Midbrain (tissue), 1 donor: ENCODE measurements at places on chromosomes 5 and 9.
A peak's percentile ranks its signal among the peaks of the same experiment; 100 is the strongest.

DNA sequence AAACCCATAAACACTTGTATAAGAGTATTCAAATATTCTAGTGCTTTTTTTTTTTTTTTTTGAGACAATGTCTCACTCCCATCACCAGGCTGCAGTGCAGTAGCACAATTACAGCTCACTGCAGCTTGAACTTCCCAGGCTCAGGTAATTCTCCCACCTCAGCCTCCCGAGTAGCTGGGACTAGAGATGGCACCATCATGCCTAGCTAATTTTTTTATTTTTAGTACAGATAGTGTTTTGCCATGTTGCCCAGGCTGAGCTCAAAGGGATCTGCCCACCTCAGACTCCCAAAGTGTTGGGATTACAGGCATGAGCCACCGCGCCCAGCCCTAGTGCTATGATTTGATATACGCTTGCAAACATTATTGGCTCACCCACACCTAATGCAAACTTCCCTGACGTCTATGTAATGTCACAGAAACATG, 11.8 kb downstream of the IL6ST start:
- no peak for DNase-seq

DNA sequence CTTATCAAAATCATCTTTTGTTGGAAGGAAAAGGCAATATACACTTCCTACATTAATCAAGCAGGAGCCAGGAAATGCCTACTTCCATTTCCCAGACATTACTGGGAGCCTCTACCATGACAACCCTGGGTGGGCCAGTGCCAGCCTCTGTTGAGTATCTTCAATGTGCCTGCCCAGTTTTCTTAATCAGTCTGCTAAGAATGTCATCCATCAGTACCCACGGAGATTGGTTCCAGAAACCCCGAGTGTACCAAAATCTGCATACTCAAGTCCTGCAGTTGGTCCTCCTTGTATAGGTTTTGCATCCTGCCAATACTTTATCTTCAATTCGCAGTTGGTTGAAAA, 82.4 kb downstream of the MARCHF3 start:
- DNase-seq = no peak

- no peak for DNase-seq
These were observed 36.2 kb downstream of the RNF130 start for GRCh38 chr5:180035206-180035931.

DNA sequence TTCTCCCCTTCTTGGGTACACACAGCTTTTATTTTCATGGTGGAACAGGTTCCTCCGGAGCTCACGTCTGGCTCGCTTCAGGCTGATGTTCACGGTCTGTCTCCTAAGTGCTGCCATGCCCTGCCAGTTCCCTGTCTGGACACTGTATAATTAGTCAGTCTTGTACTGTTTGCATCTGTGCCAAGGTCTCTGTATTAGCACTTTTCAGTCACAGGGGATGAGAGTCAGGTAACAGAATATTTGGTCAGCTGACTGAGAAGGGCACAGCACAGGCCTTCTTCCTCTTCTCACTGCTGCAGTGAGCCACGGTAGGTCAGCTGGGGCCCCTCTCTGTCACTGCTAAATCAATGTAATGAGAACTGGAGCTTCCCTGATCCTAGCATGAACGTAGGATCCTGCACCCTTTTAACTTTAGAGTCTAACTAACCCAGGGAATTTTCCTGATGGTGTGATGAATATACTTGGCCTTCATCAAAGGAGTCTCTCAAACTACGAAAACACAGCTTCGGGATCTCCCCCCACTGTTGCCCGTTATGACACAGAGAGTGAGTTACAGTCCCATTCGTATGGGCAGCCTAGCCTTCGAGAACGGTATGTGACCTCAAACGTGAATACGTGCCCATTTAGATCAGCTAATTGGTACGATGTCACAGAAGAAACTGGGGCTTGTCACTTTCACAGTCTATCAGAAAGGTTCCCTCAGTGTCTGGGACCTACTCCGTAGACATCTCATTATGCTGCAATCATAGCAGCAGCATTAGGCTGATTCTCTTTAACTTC, 354.1 kb upstream of the RFX3 start:
- no peak for DNase-seq

GRCh38 chr5:164353155-164353554, 847.7 kb downstream of the MAT2B start:
- DNase-seq = no peak

GRCh38 chr5:36279054-36279698, 22.5 kb downstream of the RANBP3L start:
- no peak for DNase-seq

DNA sequence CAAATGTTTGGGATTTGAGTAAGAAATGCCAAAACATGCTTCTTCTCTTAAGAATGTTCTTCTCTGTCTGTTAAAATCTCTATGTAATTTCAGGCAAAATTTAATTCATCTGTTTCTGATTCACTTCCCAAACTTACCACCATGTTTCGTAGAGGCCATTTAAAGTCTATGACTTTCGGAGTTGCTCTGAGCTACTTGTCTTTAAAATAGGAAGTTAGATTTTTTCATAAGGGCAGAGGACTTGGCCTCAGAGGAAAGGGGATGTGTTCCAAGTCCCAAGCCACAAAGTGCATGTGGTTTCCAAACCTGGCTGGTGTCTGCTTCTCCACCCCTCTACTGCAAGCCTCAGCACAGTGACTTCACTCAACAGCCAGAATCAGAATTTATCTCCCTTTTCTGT, 111.3 kb upstream of the ADRA1B start:
- DNase-seq = peak; percentile 9

DNA sequence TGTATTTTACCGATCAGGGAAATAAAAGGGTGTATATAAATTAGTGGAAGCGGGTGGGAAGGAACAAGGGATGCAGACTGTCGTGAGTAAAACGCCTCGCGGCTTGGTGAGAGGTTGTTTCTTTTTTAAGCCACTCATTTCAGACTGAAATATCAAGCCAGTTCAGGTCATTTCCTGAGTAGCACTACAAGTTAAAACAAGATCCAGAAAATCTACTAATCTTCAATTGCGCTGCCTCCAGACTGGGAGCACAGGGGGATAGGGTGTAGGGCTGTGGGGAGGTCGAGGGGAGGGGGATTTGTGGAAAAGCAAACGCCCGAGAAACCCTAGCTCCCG, 140.8 kb downstream of the TSSK1B start:
- DNase-seq = no peak

DNA sequence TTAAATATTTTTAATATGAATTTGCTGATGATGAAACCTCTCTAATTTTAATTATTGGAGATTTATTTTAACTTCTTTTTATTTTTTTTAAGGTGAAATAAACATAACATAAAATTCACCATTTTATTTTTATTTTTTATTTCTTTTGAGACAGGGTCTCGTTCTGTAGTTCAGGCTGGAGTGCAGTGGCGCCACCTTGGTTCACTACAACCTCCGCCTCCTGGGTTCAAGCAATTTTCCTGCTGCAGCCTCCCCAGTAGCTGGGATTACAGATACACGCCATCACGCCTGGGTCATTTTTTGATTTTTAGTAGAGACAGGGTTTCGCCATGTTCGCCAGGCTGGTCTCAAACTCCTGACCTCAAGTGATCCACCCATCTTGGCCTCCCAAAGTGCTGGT, 402.9 kb downstream of the PRR16 start:
- no peak for DNase-seq

DNA sequence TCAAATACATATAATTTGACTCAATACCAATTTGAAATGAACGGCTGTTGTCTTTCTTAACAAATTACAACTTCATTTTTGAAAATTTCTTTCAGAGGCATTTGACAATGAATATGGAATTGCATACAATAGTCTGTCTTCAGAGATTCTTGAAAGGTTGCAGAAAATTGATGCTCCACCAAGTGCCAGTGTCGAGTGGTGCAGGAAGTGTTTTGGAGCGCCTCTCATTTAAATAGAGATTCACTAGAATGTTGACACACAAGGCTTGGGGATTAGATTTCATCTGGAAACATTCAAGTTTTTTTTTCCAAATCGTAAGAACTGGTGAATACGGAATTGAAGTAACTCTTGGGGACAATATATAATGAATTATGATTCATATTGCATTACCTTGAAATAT, 8.1 kb downstream of the RPS6 start:
- DNase-seq = no peak

GRCh38 chr9:127963041-127963358, 17.8 kb downstream of the EEIG1 start:
- no peak for DNase-seq

GRCh38 chr5:142474431-142475094, 149.7 kb upstream of the SPRY4 start:
- no peak for DNase-seq
